Fibroblast of skin of scalp (primary cell): ENCODE measurements at places on chromosomes 6 and 20.

GRCh38 chr6:82246802-82247504 lies 591 bp downstream of the IBTK start:
- DNase-seq: peak; percentile 71

GRCh38 chr6:110317646-110318045 lies 40.5 kb downstream of the METTL24 start:
- no peak for DNase-seq

DNA sequence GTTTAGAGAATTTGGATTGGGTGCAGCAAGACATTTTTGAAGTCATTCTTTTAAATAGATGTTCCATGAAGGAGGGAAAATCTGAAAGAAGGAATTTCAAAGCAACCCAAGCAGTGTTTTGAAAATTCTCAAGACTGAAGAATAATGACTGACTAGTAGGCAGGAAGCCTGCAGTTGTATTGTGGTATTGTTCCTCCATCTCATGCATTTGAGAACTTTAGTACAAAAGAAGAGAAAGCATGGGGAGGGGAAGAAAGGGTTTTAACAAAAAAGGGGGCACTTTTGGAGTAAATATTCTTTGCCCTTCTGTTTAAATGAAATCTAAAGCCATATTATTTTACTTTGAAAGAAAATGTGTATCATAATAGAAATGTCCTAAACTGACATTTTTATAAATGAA lies 6.6 kb downstream of the NCOA3 start:
- no peak for DNase-seq

DNA sequence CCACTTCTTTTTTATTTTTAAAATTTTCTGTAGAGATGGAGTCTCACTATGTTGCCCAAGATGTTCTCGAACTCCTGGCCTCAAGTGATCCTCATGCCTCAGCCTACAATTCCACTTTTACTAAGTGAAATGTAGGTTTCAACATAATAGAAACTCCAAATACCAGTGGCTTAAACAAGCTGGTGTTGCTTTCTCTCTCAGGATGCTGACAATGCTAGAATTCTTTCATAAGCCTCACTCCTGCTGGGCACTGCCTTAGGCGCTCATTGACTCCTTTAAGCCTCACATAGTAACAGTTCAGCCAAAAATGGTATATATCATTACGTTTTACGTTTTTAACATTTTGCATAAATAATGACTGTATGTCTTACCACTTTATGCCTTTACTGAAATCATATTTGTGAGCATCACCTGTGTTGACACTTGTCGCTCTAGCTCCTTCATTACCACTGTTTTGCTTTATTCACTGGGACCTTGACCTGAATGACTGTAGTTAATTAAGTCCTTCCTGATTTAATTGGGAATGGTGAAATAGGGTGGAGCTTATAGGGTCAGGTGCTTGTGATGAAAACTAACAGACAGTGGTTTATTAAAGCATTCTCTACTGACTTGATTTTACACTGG lies 3.9 kb upstream of the CST9 start:
- no peak for DNase-seq

DNA sequence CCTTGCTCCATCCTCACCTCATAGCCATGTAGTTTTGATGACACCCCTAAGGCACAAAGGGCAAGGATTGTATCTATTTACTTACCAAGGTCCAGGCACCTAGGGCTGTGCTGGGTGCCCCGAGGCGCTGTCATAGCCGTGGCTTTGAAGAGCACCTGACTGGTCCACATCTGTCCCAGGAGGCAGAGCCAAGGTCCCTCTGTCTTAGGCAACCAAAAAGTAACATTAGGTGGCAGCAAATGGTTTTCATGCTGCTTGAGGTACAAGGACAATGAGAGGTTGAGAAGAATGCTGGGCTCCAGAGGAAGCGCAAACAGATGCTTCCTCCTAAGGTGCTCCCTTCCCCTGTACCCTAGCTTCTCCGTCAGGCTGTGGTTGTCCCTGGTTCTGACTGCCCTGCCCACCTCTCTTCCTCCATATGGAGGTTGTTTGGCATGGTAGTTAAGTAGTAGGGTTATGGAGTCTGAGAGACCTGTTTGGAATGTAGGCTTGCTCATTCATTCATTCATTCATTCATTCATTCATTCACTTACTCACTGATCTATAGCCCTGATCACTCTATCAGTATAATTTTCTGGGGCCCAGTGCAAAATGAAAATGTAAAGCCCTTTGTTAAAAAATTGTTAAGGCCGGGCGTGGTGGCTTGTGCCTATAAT lies 3.0 kb upstream of the UQCC2 start:
- no peak for DNase-seq

- DNase-seq: no peak
Observed at GRCh38 chr6:169752074-169752623, 727 bp downstream of the ERMARD start.

- DNase-seq: no peak
Observed at GRCh38 chr6:2733324-2733723, 17.4 kb downstream of the MYLK4 start.

DNA sequence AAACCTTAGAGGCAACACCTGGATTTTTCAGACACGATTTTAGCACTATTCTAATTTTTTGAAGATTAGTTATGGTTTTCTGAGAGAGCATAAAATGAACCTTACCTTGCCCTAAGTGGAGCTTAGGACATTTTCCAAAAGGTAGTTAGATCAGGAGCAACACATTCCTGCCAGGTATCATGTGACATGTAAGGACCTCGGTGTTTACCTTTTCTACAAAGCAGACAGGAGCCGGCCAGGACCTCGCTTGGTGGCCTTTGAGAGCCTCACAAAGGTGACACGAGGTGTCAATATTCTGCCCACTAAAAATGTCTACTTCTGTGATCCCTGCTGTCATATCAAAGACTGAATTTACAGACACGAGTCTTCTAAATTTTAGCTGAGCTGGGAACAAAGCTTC lies 174.9 kb downstream of the SMOC2 start:
- no peak for DNase-seq

- peak; percentile 27 for DNase-seq
Observed at GRCh38 chr6:134065706-134066105, 13.3 kb upstream of the SLC2A12 start.
